ENCODE measurements at places on chromosomes 6 and 20.

- no peak for DNase-seq
Measured at GRCh38 chr6:74519163-74519562, 686.7 kb downstream of the COL12A1 start.

DNA sequence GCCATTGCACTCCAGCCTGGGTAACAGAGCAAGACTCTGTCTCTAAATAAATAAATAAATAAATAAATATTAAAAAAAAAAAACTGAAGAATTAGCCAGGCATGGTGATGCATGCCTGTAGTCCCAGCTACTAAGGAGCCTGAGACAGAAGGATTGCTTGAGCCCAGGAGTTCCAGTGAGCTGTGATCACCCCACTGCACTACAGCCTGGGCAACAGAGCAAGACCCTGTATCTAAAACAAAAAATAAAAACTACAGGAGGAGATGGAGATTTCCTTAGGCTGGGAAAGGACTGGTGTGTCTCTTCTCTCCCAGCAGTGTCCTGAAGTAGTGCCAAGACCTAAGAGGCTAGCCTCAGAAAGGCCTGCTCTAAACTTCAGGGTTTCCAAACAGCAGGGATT is 8.1 kb upstream of the GTF3C6 start:
- no peak for DNase-seq

GRCh38 chr6:47438481-47439347 is 38.9 kb upstream of the CD2AP start:
- peak; percentile 78 for DNase-seq

- DNase-seq = peak; percentile 54
Measured at GRCh38 chr6:157688960-157689599, 134.0 kb upstream of the SNX9 start.

DNA sequence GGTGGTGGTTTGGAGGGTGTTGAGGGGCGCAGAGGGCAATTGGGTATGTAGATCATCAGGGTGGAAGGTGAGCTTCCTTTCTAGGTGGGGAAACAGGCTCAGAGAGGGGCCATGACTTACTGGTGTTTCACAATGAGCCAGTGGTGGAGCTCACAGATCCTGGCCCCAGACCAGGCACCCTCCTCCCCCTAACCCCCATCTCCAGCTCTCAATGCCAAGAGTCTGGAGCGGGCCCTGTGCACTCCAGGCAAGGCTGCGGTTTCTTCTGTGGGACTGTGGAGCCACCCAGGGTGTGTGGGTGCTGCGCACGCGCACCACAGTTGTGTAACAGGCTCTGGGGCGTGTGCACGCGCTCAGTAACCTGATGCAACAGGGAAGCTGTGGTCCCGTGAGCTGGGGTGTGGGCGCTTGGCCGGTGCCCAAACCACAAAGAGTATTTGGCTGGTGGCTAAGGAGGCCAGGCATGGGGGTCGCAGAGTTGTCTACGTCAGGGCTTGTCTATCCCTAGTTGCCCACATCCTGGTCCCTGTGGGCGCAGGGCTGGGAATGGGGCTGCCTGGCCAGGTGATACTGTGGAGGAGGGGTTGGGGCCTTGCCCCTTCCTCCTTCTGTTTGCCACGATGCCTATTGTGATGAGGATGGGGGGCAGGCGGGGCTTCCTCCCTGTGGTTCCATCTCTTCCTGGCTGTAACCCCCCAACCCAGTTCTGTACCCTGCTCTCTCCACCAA is 37.5 kb upstream of the MRPS18A start:
- peak; percentile 96 for DNase-seq

DNA sequence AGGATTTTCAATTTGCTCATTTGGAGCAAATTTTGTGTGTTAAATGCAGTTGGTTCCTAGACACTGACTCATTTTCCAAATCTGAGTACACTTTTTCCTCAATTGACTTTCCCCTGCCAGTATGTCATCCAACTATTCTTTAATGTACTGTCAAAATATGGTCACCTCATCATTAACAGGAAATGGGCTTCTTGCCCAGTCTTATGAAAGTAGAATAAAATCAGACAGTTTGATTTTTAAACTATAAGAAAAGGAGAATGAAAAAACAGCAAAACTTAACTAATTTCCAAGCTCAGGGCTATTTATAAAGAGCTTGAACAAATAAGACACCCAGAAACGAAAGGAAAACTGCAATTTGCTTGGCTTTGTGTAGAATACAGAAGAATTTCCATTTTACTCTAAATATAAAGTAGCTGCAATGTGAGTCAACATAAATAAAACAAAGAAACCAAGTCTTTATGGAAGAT is 43.7 kb upstream of the RAB23 start:
- no peak for DNase-seq

GRCh38 chr6:16434885-16435284 is 196.5 kb downstream of the GMPR start:
- no peak for DNase-seq

- peak; percentile 92 for DNase-seq
Measured at GRCh38 chr20:62791301-62792181, 4.7 kb upstream of the MRGBP start.

DNA sequence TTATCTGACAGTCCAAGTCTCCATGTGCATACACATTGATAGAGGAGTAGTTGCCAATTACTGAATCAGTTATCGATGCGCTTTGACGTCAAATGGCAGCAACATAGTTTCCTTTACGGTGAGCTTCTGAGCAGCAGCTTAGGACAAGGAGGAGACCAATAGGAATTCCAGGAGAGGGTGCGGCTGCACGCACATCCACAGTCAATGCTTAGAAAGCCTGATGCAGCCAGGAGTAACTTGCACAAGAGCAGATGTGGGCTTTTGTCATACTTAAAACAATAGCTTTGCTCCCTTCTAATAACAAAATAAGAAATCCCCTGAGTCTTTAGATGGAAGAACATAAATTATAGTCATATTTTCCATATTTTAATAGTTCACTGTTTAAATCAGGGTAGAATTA is 442.1 kb downstream of the BCKDHB start:
- DNase-seq = no peak

DNA sequence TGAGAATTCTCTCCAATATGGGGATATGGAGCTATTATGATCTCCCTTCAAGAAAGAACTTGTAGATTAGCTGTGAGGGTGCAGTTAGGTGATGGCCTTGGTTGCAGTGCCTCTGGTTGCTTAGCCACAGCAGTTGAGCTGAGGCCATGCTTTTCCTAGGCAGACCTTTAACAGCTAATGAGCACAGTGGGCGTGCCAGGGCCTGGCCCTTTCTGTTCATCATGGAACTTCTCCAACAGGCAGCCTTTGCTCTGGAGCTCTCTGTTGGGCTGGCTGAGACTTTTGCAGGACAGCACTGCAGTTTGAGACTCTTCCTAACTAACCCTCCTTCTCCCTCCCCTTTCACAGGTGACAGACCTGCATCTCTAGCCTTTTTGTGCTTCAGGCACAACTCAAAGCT is 39.7 kb upstream of the TMEM170B start:
- no peak for DNase-seq

DNA sequence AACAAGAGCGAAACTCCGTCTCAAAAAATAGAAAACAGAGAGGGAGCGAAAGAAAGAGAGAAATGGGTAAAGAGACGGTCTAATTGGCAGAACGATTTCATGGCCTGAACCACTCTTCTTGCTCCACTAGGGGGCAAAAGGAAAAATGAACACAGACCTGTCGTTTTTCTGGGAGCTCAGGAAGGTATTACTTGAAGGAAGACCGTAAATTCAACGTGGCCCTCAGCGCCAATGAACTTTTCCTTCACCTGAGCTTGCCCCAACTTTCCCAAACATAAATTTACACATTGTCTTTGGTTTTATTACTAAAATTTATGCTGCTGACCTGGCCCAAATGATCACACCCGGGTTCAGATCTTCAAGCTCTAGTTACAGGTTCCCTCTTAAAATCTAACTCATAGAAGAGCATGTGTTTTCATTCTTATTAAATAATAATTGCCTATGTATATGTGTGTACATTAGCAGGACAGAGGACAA is 67.3 kb downstream of the ATP9A start:
- no peak for DNase-seq

GRCh38 chr20:62755817-62756724 is 40.2 kb upstream of the MRGBP start:
- DNase-seq = peak; percentile 56

- no peak for DNase-seq
Measured at GRCh38 chr6:123380257-123380656, 256.5 kb downstream of the TRDN start.

- DNase-seq = no peak
Measured at GRCh38 chr20:58880994-58881752, 28.7 kb downstream of the GNAS start.

DNA sequence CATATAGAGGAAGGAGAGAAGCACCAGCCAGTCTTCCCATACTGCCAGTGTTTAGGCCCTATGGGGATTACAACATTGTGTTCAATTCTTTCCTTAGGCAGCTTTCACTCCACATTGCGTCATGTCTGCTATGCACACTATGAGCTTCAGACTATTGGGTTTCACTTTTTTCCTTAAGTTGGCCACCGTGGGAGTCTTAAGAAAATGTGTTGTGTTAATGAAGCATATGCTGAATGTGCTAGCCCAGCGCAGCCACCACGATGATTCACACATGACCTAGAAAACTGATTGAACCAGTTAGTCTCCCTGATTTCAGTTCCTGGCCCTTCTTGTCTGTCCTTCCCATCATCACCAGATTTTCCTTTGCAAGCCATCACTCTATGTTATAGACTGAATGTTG is 21.5 kb downstream of the TUBB2B start:
- no peak for DNase-seq

DNA sequence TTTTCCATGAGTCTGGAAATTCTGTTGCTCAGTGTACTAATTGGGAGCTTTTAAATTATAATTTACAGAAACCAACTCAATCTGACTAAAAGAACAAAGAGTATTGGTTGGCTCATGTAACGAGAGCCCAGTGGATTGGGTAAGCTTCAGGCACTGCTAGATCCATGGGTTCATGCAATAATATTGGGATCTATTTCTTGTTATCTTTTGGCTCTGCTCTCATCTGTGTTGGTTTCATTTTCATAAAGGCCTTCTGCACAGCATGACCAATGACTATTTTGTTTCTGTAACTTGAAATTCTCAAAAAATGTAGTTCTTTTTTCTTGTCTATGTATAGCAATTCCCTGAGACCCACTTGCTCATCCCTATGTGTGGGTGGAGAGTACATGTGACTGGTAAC is 12.0 kb downstream of the SLC2A10 start:
- no peak for DNase-seq

GRCh38 chr6:131741688-131742393 is 31.0 kb upstream of the CTAGE9 start:
- no peak for DNase-seq

DNA sequence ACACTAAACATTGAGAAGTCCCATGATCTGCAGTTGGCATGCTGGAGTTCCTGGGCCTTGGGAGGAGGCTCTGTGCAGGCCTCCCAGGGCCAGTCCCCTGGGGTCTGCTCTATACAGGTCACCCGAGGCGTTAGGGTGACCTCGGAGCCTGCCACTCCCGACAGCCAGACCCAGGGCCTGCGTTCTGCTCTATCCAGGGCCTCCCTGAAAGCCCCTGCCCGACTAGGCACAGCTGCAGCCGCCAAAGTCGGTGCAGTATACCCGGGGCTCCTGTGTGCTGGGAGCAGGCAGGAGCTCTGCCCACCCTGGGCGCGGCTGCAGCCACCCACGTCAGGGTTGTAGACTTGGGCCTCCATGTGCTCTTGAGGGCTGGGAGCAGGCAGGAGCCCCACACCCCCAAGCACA is 6.3 kb upstream of the OR14J1 start:
- no peak for DNase-seq

DNA sequence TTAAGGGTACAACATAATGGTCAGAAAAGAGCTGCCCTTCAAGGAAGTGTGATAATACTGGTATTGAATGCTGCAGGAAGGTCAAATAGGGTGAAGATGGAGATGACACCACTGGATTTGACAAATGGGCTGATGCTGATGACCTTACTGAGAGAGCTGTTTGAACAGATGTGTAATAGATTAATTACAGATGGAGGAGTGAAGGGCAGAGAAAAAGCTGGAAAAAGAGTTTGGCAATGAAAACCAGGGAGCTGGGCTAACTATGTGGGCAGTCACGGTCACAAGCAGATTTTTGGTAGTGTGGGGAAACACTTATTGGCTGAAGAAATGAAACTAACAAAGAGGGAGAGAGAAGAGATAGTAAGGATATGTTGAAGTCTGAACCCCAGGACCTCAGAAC is 83.6 kb upstream of the ENPP5 start:
- no peak for DNase-seq

- DNase-seq = no peak
Measured at GRCh38 chr6:128532827-128533226, 12.4 kb upstream of the PTPRK start.

GRCh38 chr20:33437141-33437911 is 6.2 kb downstream of the SNTA1 start:
- no peak for DNase-seq

- peak; percentile 91 for DNase-seq
Measured at GRCh38 chr6:26284537-26285142, 80.4 kb upstream of the BTN3A2 start.

DNA sequence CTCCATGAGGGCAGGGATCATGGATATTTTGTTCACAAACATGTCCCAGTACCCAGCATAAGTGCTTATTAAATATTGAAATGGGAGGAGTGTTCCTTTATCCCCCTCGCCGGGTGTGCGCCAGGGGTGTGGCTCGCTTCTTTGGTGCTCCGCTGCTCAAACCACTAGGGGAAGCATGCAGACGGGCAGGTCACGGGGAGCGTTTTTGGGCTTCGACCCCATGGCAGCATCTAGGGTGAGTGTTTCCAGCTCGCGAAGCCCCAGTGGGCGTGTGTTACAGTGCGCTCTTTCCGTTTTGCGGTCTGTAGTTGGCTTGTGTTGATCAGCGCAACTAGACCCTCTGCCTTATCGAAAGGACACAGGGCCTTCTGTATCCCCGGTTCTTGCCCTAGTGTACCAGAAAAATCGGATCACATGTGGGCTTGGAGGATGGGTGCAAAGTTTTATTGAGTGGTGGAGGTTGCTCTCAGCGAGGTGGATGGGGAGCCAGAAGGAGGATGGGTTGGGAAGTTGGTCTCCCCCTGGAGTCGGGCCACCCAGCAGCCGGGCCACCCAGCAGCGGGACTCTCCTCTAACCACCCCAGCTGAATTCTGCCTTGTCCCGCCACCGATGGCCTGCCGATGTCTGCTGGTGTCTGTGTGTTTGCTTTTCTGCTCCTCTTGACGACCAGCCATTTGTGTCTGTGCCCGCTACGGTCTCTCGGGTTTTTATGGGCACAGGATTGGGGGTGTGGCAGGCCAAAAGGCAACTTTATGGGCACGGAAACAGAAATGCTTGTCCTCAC is 43.2 kb upstream of the OGFRL1 start:
- DNase-seq = no peak

DNA sequence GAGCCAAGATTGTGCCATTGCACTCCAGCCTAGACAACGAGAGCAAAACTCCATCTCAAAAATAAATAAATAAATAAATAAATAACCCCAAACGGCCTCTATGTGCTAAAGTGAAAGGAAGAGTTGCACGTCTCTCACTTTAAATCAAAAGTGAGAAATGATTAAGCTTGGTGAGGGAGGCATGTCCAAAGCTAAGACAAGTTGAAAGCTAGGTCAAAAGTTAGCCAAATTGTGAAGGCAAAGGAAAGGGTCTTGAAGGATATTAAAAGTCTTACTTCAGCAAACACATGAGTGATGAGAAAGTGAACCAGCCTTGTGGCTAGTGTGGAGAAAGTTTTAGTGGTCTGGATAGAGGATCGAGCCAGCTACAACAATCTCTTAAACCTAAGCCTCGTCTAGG is 14.3 kb downstream of the ZBP1 start:
- DNase-seq = no peak

GRCh38 chr20:46000262-46000996 is 8.3 kb upstream of the MMP9 start:
- DNase-seq = no peak

GRCh38 chr6:80531681-80532619 is 425.5 kb downstream of the BCKDHB start:
- DNase-seq = no peak
